Fibroblast of skin of right biceps (primary cell): ENCODE measurements at places on chromosomes 16 and 17.

GRCh38 chr17:83057793-83058265 lies 21.6 kb upstream of the METRNL start:
- no peak for DNase-seq

DNA sequence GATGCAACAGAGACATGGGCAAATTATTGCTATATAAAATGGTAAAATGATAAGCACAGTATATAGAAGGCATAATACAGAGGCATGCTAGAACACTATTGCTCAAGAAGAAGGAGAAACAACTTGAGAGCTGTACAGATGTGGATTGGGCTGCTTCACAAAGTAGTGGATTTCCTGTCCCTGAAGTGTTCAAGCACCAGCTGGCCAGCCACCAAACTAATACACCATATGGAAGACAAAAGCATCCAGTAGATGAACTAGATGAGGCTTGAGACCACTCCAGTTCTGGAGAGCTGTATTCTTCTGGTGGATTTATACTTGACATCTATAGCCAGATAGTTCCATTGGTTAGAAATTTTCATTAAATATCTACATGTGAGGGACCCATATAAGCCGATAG lies 134.1 kb upstream of the GNAO1 start:
- DNase-seq = no peak

DNA sequence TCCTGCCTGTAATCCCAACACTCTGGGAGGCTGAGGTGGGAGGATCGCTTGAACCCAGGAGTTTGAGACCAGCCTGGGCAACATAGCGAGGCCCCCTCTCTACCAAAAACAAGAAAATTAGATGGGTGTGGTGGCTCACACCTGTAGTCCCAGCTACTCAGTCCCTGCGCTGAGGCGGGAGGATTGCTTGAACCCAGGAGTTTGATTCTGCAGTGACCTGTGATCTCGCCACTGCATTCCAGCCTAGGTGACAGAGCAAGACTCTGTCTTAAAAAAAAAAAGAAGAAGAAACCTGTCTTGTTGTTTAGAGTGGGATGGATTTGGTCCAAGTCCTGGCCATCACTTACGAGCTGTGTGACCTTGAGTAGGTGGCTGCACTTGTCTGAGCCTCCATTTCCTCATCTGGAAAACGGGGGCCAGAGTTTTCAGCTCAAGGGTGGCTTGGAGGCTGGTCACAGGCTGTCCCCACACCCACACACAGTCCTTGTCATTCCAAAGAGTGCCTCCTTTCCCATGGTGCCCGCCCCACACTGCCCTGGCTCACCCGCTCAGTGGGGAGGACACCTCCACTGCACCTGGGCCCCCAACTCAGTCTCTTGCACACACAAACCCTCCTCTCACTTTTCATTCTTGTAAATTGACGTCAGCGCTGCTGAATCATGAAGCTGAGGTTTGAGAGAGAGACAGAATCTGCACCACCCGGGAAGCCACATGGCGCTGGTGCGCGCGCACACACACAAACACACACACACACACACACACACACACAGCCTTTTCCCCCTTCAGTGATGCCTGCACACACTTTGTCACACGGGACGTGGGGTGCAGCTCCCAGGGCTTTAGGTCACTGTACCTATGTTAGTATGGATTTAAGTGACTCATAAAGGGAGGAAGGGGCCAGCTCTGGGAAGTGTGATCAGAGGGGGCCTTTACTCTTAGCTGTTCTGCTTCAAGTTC lies 4.2 kb downstream of the SOCS1 start:
- peak; percentile 88 for DNase-seq

- no peak for DNase-seq
Measured at GRCh38 chr17:78267253-78268073, 36.0 kb downstream of the TMEM235 start.

GRCh38 chr17:66548158-66548557 lies 245.7 kb downstream of the PRKCA start:
- peak; percentile 86 for DNase-seq
